ENCODE measurements at places on chromosomes 1 and 21.
A peak's percentile ranks its signal among the peaks of the same experiment; 100 is the strongest.

GRCh38 chr1:47963568-47964358 is 33.4 kb downstream of the TRABD2B start:
- peak; percentile 85 for DNase-seq

- DNase-seq = no peak
These were observed 10.9 kb upstream of the RGS2 start for GRCh38 chr1:192797891-192798290.

- no peak for DNase-seq
These were observed 2.1 kb upstream of the GRHL3 start for GRCh38 chr1:24317081-24317480.

DNA sequence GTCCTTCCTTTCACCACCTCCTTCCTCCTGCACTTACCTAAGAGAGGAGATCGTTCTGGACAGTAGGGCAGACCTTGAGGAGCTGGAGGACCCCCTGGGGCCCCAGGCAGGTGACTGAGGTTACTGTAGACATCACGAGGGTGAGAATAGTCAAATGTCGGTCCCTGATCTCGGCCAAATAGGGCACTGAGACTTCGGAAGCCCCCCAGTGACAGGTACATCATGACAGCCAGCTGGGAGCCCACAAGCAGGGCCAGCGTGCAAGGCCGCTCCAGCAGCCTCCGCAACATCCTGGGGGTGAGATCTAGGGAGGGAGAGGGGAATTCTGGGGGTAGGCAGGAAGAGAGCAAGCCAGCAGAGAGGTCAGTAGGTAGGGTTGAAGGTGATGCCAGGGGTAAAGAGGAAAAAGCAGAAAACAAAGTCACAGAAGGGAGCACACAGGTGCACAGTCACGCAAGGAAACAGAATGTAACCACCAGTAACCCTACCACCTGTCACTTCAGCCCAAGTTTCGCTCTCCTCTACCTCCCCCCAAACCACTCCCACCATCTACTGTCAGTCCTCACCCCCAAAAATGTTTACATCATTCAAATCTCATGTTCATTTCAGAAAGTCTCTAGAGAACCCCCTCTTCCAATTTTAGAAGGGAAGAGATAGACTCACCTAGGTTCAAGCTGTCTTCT is 1.4 kb downstream of the B4GALT3 start:
- no peak for DNase-seq

GRCh38 chr1:166127003-166127402 is 39.8 kb downstream of the FAM78B start:
- DNase-seq = no peak

- no peak for DNase-seq
These were observed 8.2 kb upstream of the ACTL8 start for GRCh38 chr1:17746920-17747319.

GRCh38 chr1:172163498-172164215 is 256.8 kb upstream of the C1orf105 start:
- DNase-seq = no peak

Data from body of pancreas (tissue), 4 donors.